ENCODE measurements at places on chromosomes 3 and 15.

DNA sequence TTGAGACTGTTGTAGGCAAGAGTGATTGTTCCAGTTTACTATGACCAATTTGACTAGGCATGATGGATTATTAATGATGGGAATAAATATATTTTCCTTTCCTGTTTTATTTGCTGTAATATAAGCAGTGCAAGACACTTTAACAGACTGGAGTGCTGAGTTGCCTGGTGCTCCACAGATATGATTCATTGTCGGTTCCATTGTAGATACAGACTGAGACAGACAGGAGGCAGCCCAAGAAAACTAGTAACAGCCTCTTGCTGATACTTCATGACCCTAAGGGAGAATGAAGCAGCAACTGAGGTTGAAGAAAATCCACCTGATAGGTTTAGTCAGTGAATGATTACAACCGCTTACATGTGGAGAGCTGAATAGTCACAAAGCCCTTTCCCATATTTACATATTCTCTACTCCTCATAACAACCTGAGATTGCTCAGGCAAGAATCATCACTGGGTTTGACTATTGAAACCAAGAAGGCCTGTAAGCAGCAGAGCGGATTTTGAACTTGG, 235.1 kb upstream of the TPRG1 start:
- no peak for DNase-seq

DNA sequence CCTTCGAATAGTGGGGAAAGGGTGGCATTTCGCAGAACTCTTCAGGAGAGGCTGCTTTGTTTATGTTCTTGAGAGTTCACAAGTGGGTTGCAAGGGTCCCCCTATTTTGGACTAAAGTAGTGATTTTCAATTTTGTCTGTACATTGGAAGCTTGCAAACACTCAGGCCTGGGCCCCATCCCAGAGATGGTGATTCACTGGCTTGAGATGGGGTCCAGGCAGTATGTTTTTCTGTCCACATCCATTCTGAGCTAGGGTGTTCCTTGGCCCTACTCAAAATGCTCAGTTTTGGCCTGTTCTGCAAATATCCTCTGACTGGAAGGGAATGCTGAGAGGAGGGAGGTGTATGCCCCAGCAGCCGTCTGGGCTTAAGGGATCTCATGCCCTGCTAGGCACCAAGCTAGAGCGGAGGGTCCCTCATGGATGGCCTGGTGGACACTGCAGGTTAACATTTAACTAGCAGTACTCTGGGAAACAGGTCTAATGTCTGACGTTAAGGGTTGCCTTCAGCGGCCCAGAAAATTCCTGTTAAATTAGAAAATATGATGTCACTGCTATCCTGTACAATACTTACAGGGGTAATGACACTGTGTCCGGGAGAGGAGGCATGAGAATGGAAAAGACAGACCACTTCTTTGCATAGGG, 181.4 kb downstream of the OPA1 start:
- DNase-seq, result no peak

DNA sequence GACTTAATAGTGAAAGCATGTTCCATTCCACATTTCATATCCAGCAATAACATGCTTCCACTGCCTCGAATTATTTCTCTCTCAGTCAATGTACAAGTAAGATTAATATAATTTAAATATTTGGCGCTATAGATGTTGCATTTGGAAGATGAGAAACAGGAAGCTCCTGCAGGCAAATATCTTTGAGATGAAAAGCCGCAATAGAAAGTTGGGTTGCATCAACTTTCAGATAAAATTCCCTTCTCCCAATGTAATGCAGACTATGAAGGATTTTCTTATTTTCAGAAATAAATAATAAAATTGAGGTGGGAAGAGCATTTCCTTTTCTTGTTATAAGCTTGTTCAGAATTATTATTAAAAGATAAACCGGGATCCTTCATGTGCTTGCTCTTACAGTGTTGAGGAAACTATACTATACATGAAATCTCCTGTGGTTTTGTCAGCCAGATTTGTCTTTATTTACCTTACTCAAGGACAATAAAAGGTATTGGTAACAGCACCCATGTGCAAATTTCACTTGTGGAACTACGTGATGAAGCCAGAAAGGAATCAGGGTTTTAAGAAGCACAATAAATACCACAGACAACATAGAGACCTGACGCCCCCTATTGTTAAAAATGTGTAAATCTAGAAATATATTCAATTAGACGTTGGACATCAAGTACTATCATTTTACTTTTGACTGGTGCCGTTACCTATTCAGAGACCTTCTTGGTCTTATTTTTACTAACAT, 307.0 kb downstream of the ARPP21 start:
- no peak for DNase-seq

DNA sequence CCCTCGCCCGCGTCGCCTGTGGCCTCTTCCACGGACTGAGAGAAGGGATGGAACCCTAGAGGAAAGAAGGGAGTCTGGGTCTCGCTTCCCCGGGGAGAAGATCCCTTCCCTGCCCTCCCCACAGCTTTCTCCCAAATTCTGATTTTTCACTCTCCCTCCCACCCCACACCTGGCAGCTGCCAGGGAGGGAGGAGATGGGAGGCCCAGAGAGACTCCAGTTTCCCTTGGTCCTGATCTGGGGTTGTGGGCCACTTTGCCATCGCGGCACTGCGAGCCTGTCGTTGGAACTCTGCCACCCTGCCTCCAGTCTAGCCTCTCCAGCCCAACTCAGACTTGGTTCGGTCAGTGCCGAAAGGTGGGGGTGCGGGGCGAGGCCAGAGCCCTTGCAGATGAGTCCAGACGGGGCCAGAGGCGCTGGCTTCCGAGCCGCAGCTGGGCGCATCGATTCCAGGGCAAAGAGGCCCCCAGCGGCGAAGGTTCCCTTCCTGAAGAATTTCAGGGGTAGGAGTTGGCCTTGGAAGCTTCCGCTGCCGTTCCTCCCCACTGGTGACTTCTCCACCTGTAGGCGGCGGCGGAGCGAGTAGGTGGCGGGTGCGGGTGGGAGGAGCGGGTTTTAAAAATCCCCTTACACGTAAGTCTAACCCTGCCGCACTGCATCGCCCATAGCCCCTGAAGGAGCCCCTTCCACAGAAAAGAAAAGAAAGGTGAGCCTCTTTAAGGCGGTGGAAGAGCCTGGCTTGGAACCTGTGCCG, 5.2 kb downstream of the WNT5A start:
- DNase-seq, result no peak

DNA sequence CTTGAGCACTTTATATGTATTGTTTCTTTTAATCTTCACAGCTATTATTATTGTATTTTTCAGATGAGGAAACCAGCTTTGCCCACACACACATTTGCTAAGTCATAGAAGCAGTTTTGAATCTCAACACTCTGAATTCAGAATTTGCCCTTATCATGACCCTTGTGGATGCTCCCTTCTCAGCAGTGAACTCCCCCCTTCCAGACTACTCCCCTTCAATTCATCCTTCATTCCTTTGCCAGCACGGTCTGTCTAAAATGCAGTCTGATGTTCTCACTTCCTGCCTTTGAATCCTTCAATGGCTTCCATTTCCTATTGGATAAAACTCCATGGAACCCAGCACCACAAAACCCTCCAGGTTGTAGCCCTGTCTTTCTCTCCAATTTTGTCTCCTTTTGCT, 52.5 kb upstream of the TSC22D2 start:
- DNase-seq, result no peak

DNA sequence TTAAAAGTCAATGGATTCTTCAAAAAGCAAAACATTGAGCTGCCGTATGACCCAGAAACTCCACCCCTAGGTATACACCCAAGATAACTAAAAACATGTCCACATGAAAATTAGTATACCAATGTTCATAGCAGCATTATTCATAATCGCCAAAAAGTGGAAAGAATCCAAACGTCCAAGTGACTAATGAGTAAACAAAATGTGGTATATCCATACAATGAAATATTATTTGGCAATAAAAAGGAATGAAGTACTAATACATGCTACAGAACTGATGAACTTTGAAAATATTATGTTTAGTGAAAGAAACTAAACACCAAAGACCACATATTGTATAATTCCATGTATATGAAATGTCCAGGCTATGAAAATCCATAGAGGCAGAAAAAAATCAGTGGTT, 77.9 kb downstream of the THBS1 start:
- DNase-seq, result no peak

- DNase-seq, result no peak
These were observed 234.9 kb downstream of the CACNA2D3 start for GRCh38 chr3:54357301-54357700.

DNA sequence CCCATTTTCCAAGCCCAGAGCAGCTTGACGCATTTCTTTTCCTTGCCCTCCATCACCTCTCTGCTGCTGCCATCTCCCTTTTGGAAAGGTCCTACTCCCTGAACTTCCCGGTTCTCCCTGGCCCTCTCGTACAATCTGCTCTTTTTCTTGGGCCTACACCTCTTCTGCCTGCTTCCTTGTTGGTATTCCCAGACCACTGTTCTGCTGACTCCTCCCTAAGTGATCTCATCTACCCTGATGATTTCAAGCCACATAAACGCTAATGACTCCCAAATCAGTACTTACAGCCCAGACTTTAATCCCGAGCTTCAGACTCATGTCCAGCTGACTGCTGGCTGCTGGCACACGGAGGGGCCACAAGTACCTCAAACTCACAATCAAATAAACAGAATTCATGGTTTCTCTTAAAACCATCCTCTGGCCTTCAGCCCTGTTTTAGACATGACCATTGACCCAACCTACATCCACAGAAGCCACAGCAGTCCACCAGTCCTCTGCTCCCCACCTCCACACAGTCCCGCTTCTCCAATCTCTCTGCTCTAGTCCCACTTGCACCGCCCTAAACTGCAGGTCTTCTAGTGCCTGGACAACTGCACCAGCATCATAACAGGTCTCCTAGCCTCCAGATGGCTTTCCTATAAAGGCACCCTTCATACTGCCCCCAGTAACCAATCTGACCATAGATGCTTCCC, 57.6 kb downstream of the AAGAB start:
- DNase-seq, result no peak

DNA sequence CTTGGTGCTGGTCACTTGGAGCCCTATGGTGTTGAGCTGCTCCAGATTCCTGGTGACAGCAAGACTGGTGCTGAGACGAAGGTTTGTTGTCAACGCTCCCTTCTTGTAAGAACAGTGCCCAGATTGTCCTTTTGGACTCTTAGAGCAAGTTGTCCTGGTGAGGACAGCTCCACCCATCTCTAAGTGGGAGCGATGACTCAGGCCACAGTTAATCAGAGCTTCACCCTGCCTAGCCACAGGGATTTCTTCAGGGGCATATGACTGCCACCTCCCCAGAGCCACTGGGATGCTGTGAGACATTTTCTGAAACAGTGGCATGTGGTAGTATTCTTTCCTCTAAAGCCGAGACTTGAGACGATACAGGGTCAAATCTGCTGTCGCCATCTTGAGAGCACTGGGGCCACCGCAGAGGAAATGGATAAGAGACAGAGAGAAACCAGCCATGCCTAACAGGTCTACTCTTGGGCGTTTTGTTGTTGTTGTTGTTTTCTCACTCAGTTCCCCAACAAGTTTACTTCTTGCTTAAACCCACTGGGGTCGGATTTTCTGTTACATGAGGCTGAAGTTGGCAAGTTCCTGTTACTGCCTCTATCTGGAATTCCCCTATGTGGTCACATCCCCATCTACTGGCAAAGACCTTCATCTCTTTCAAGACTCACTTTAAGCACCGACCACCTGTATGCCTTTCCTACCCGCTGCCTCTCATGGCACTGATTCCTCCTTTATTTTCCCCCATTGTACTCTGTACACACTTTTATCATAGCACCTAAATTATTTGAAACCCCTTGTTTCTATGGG, 16.0 kb upstream of the PCOLCE2 start:
- DNase-seq, result no peak

DNA sequence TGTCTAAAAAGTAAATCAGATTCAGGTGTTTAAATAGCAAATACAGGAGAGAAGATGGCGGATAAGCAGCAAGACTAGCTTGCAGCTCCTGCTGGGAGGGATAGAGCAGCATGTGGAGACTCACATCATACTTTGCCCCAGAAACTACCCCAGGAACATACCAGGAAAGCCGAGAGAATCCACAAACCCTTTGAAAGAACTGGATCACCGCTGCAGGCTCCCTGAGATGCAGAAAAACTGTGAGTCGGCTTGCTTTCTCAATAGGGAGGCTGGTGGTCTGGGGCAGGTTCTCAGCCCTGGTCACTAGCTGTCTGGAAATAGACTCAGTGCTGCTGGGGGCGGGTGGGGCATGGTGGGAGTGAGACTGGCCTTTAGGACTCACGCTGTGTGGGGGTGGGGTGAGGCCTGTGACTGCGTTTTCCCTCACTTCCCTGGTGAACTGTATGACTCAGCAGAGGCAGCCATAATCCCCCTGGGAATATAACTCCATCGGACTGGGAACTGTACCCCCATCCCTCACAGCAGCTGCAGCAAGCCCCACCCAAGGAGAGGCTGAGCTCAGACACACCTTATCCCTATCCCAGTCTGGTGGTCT, 142.8 kb downstream of the CNTN6 start:
- no peak for DNase-seq

DNA sequence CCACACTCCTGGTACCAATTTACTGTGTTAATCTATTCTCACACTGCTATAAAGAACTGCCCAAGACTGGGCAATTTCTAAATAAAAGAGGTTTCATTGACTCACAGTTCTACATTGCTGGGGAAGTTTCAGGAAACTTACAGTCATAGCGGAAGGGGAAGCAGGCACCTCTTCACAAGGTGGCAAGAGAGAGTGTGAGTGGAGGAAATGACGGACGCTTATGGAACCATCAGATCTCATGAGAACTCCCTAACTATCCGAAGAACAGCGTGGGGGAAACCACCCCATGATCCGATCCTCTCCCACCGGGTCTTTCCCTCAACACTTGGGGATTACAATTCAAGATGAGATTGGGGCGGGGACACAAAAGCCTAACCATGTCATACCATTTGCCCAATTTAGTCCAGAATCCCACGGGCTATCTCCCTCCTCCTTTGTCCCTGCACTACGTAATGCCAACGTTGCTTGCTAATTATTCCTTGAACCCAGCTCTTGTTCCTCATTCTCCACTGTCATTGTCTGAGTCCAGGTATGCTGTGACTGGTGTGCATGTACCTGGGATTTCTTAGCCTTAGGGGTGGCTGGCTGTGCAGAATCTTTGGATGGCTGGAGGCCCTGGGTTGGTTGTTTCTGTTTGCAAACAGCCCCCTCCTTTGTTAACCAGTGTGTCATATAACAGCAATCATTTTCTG, 3.4 kb downstream of the PIGZ start:
- DNase-seq, result no peak

DNA sequence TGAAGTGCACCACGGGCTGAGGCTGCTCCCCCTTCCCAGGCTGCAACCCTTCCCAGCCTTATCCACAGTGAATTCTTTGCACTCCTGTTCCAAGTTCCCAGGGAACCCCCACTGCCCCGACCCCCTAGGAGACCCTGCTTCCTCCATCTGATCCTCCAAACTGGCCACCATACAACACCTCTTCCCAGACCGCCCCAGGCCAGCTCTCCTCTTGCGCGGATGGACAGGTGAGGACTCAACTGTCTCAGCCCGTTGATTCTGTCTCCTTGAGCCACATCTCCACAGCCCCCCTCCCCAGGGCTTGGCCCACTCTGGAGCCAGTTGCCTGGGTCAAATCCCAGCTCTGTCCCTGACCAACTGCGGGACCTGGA, 21.7 kb downstream of the GRIP2 start:
- no peak for DNase-seq

- no peak for DNase-seq
These were observed 22.6 kb upstream of the POMGNT2 start for GRCh38 chr3:43128464-43128863.

Measured in stimulated activated CD4-positive, alpha-beta T cell treated with anti-CD3 and anti-CD28 coated beads, Interleukin-15, amount 100 ng/mL, for 1 hour (primary cell).